ENCODE measurements at places on chromosomes 16 and 17. TPM values are rescaled to one million over a fixed set of nuclear protein-coding genes. Genes with fewer than 3 reads are reported as not detected.

- no peak for DNase-seq
These were observed 3.6 kb downstream of the CES5A start for GRCh38 chr16:55871411-55872038.

DNA sequence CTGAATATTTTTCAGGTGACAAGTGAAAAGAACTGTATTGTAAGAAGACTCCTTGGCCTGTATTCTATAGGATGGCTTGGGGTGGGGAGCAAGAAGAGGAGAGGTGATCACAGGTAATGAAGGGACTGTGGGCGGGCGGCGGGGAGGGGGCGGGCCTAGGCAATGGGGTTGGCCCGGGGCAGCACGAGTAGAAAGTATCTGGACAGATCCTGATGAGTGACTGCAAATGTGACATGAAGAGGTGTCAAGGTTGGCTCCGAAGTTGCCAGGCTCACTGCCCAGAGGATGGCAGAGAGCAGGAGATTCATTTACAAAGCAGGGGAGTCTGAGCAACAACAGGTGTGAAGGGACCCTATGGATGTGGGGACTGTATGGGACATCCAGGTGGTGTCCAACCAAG lies 10.8 kb upstream of the G6PC1 start:
- DNase-seq, result no peak

- DNase-seq, result no peak
These were observed 150.3 kb downstream of the ASIC2 start for GRCh38 chr17:33142705-33143299.

The PARN gene
- 39.3 TPM for total RNA-seq

The KRT28 gene
- total RNA-seq, result not detected

All from vagina (tissue), 2 donors.